ENCODE measurements at places on chromosomes 12 and 14. TPM values are rescaled to one million over a fixed set of nuclear protein-coding genes. Genes with fewer than 3 reads are reported as not detected.

BAZ1A gene
- 36.1 TPM for total RNA-seq

LRRC74A gene
- total RNA-seq, result not detected

KCNMB4 gene
- total RNA-seq, result 0.73 TPM

SCFD1 gene
- 77.8 TPM for total RNA-seq

CARMIL3 gene
- 1.1 TPM for total RNA-seq

GRCh38 chr14:86196471-86196870, 666.5 kb downstream of the FLRT2 start:
- no peak for DNase-seq

DNA sequence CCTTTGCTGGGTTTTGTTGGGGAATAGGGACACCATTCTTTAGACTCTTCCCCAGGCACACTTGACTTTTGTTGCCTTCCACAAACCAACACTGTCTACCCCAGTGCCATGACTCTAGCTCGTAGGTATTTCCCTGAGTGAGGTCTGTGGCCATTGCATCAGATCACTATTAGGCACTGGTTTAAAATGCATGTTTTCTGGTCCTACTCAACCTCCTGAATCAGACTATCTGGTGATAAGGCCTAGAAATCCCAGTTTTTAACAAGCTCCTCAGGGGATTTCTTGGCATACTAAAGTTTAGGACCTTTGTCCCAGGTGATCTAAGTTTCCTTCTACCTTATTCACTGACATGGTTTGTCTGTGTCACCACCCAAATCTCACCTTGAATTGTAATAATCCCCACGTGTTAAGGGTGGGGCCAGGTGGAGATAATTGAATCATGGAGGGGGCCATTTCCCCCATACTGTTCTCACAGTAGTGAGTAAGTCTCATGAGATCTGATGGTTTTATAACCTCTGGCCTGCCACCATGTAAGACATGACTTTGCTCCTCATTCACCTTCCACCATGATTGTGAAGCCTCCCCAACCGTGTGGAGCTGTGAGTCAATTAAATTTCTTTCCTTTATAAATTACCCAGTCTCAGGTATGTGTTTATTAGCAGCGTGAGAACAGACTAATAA, 87.8 kb upstream of the PSMC1 start:
- DNase-seq, result no peak

DNA sequence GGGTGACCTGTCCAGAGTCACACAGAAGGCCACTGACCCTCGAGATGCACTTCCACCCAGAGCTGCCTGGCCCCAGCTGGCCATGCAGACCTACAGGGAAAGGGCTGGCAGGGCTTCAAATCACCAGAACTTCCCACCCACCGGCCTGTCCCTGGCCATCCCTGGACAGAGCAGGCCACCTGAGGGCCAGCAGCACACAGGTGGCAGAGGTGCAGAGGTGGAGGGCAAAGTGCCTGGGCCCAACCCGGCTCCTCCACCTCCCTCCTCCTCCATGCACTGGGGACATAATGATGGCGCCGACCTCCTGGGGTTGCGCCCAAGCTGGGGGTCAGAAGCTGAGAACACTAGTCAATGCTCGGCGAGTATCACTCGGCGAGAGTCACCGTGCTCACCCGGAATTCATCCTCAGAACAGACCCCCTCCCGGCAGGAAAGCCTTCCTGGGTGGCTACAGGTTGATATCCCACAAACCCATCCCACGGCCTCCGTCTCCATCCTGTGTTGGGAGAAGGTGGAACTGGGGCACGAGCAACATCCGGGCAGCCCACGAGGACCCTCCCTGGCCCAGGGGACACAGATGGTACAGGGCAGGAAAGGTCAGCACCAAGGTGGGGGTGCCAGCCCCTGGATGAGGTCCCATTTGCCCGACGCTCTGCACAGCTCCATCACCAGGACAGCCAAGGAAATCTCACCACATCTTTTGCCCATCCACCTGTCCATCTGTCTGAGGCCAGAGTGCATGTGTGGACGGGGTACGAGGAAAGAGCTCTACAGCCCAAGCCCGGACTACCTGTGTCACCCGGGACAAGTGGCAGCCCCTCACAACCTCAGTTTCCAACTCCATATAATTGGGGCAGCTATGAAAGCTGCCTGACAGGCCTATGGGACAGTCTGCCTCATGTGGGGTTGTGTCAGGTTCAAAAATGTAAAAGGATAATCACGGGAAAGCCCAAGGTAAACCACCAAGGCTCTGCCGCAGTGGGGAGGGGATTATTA, 10.8 kb downstream of the BEGAIN start:
- DNase-seq, result peak; percentile 22

GRCh38 chr12:103642240-103642864, 55.3 kb downstream of the STAB2 start:
- no peak for DNase-seq

DNA sequence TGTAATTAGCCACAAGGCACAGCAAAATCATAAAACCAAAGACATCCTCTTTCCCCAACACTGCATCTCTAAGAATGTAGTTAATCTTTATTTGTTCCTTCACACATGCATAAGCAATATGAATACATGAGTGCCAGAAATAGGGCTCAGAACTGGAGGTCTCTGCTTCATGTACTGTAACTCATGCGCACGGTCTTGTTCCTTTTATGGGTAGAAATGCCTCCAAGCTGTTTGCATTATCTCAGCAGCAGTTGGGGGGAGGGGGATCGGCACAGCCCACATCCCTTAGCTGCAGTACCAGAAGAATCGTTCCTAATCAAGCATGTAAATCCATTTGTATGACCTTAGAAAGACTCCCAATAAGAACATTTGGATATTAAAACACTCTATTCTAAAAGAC, 20.0 kb downstream of the RHOJ start:
- DNase-seq, result no peak

DNA sequence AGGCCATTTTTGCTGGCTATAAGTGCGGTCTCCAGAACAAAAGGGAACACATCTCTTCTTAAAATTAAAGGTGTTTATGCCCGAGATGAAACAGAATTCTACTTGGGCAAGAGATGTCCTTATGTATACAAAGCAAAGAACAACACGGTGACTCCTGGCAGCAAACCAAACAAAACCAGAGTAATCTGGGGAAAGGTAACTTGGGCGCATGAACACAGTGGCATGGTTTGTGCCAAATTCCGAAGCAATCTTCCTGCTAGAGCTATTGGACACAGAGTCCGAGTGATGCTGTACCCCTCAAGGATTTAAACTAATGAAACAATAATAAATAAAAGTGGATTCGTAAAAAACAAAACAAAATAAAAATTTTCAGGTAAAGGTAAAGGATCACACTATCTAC, 33.4 kb downstream of the PKP2 start:
- no peak for DNase-seq

DNA sequence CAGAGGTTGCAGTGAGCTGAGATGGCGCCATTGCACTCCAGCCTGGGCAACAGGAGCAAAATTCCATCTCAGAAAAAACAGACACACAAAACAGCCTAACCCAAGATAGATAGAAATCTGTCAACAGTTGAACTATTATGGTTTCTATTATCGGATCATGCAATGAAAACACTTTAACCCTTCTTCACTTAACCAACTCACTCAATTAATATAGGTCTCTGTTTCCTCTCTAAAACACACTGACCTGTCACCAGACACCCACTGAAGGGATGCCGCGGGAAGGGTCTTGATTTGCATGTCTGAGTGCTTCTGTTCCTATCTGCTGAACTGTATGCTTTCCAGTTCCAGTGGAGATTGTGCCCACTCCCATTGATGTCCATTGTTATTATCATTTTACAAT, 38.0 kb upstream of the NUDT4 start:
- DNase-seq, result no peak
